Left renal pelvis (tissue), 4 donors: ENCODE measurements at places on chromosomes 7 and 10. TPM values are rescaled to one million over a fixed set of nuclear protein-coding genes. Genes with fewer than 3 reads are reported as not detected.

- no peak for DNase-seq
Measured at GRCh38 chr10:34018784-34019183, 684.3 kb upstream of the NRP1 start.

GRCh38 chr7:46705386-46706255 is 784.5 kb upstream of the IGFBP3 start:
- no peak for DNase-seq

GRCh38 chr7:38881947-38882684 is 26.9 kb downstream of the VPS41 start:
- DNase-seq = no peak

DNA sequence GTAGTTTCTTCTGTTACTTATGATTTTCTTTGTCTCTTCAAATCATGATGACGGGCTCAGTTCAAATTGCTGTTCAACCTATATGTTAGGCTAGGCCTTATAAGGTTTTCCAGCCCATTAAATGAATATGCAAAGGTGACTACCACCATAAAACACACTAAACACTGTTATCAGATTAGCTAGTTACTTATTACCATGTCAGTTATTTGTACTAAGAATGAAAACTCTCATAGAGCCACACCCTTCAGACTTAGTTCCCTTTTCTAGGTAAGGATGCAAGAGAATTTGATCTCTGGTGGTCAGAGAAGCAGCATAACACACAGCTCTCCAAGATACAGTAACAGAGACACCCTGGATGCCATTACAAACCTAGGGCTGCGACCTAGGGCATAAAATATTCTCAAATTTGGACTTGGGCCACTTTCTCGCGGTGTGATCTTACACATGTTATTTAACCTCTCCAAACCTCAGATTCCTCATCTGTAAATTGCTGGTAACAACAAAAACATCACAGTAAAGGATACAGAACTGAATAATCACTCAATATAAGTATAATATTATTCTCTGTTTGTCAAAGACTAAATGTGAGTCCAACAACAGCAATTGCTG is 35.6 kb downstream of the ANKMY2 start:
- no peak for DNase-seq

DNA sequence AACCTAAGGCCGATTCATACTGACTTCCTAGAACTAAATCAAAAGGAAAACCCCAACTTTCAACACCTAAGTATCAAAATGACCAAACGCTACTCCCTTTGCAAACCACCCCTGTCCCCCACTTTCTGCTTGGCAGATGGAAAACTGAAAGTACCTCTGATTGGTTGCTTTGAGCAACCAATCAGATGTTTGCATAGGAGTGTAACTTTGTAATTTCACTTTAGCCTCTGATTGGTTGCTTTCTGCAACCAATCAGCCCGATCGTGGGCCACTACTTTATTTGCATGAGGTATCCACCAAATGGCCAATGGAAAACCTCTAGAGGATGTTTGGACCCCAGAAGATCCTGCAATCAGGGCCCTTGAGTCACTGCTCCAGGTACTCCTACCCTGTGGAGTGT is 12.3 kb upstream of the SNX10 start:
- no peak for DNase-seq

- DNase-seq = no peak
Measured at GRCh38 chr10:6201516-6201975, 1.2 kb upstream of the PFKFB3 start.

DNA sequence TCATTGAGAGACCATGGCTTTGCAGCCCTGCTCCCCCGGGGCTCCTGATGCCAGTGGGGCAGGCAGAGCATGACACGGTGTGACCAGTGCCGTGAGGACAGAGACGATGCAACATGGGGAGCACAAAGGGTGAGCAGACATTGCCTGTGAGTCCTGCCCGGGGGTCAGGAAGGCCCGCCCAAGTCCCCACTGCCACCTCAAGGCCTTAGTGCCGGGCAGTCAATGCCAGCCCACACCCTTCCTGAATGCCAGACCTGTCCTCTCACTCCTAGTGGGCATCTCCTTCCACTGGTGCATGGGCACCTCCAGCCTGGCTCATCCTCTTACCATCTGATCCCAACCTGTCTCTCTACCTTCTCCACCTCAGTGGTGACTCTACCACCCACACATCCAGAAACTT is 157.9 kb upstream of the ZMIZ1 start:
- DNase-seq = no peak

- no peak for DNase-seq
Measured at GRCh38 chr7:68542831-68543230, 1055.4 kb upstream of the AUTS2 start.

DNA sequence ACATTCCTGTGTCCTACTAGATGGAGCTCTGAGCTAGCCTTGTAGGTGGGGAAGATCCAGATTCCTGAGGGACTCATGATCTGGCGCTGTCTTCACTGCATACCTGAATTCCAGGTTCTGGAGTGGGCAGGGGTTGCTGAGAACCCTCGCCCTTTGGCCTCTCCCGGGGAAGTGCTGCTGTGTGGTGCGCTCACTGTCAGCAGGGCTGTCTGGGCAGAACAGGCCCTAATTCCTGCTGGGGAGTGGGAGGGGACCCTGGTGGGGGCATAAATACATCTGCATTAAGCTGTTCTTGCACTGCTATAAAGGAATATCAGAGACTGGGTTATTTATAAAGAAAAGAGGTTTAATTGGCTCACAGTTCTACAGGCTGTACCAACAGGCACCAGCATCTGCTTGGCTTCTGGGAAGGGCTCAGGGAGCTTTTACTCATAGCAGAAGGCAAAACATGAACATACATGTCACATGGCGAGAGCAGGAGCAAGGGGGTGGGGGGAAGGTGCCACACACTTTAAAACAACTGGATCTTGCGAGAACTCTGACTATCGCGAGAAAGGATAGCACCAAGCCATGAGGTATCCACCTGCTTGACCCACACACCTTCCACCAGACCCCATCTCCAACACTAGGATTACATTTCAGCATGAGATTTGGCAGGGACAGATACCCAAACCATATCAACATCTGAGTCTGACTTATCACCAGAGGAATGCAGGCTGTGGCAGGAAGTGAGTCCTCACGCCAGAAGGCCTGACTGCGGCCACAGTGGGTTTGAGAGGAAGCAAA is 115.0 kb downstream of the ADCY1 start:
- DNase-seq = no peak

DNA sequence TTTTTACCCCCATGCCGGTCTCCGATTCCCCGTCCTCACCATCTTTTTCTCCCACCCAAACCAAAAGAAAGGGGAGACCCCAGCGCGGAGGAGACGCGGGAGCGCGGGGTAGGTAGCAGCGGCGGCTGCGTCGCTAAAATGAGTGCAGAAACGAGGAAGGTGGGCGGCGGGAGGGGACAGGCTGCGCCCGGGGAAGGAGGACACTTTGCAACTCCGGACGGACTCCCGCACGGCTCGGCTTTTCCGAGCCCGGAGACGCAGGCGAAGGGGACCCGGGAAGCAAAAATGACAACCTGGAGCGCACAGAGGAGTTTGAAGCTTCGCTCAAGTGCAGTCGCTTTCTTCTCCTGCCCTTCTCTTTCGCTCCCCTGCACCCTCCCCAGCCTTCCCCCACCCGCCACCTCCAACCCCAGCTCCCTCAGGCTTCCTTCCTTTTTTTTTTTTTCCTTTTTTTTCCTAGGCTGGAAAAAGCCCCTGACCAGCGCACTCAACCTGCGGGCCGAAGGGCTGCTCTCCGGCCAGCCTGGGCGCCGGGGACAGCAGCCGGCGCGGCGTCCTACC is 453 bp downstream of the SFMBT2 start:
- no peak for DNase-seq

DNA sequence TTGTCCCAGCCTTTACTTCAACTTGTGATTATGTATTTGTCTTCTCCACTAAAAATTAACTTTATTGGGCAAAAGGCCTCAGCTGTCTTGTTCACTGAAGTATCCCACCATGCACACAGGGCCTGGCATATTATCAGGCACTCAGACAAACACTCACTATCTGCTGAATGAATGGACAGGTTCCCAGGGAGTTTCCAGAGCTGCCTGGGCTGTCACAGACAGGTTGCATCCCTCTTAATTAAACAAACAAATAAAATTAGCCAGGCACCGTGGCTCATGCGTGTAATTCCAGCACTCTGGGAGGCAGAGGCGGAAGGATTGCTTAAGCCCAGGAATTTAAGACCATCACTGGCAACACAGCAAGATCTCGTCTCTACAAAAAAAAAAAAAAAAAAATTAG is 1.5 kb upstream of the TSPAN14 start:
- no peak for DNase-seq

GRCh38 chr10:84254552-84255478 is 10.0 kb downstream of the RGR start:
- no peak for DNase-seq

DNA sequence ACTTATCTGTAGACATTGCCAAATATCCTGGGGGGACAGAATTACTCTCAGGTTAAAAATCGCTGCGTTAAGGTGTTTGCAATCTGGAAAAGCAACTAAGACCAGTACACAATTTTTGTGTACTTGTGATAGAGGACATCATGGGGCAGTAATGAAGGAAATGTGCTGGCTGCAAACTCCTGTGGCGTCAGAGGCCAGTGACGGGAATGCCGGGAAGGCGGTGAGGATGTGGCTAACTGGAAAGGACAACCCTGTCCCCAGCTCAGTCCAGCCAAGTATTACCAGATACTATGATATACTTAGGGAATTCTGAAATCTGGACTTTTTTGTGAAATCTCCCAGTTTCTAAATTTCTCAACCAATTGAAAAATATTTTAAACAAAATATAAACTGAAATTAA is 103.1 kb upstream of the NANOS1 start:
- DNase-seq = no peak

- no peak for DNase-seq
Measured at GRCh38 chr10:36670621-36671402, 454.6 kb upstream of the ANKRD30A start.

GRCh38 chr7:139568346-139568675 is 44.8 kb downstream of the CLEC2L start:
- no peak for DNase-seq

GRCh38 chr10:62021128-62021665 is 119.7 kb downstream of the ARID5B start:
- no peak for DNase-seq

DNA sequence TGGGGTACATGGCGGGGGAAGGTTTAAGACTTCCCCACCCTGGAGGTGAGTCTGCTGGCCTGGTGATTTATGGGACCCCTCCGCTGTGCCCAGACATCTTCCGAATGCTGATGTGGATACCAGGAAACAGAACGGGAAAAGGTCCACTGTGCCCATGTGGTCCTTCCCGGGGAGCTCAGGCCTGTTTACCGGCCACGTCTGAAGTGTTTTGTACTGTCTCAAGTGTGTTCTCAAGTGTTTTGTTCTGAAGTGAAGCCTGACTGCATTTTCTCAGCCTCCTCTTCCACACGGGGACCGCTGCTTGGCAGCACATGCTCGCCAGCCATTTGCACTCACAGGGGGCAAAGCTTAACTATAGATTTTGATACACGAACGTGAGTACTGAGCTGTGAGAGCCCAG is 127.2 kb downstream of the TEX36 start:
- DNase-seq = no peak

GRCh38 chr10:88759366-88760101 is at the start of gene LIPN:
TSS of gene LIPN (plus strand) at chr10:88760020. CDS start at chr10:88761406, 1,386 bp downstream.
- no peak for DNase-seq

- no peak for DNase-seq
Measured at GRCh38 chr10:98431016-98431415, 15.7 kb downstream of the HPS1 start.

DNA sequence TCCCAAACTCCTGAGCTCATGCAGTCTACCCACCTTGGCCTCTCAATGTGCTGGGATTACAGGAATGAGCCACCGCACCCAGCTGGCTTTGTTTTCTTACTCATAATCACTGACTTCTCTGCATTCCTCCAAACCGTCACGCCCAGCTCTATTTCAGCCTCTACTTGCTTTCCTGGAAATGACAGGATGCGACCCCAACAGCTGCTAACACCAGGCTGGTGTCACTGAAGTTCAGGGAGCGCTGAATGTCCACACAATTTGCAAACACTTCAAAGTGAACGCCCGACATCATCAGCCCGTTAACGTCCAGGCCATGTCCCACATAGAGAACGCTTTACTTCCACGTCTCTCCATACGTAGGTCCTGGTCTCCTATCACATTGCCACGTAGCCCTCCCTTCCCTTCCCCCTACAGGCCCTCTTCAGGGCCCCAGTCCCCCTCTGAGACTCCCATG is 12.8 kb upstream of the PROSER2 start:
- no peak for DNase-seq

DNA sequence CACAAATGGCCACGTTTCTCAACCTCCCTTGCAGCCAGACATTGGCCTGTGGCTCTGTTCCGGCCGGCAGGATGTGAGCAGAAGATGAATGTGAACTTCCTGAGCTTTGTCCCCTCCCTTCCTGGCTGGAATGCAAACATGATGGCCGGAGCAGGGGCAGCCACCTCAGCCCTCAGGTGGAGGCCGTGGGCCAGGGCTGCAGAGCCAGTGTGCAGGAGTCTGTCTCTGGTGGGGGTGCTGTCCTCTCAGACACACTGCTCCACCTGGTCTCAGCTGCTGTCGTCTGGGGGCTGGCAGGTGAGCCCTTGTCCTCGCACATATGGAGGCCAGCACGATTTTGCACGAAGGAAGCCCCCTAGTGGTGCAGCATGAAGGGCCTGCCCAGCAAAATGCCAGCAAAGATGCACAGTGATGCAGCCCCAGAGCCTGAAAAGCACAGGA is 25.3 kb upstream of the PWWP2B start:
- no peak for DNase-seq

GRCh38 chr7:29511337-29511736 is 52.3 kb upstream of the PRR15 start:
- DNase-seq = no peak

DNA sequence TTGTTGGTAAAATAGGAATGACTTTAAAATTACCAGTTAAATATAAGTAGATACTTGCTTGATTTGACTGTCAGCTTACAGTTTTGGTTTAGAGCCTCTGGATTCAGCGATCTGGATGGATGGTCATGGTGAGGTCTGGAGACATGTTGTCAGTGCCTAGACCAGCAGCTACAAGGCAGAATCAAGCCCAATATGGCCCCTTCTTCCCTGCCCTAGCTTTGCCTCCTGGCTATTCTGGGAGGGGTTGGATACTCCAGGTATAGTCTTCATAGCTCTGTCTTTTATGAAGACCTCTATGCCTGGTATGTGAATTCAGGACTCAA is 166.5 kb upstream of the VIPR2 start:
- no peak for DNase-seq

Gene NKX1-2
- polyA plus RNA-seq = not detected

Gene AKR1C4
- not detected for polyA plus RNA-seq

Gene SMKR1
- 2.7 TPM for polyA plus RNA-seq

Gene ASB4
- 0.11 TPM for polyA plus RNA-seq

Gene NEUROG3
- polyA plus RNA-seq = not detected

Gene PILRA
- polyA plus RNA-seq = 4.7 TPM

Gene HPS1
- polyA plus RNA-seq = 31.7 TPM

Gene CD36
- 24.5 TPM for polyA plus RNA-seq

Gene CUX1
- 108 TPM for polyA plus RNA-seq
